Right ventricle myocardium superior (tissue), 1 donor: ENCODE measurements at places on chromosomes 6 and 20.

DNA sequence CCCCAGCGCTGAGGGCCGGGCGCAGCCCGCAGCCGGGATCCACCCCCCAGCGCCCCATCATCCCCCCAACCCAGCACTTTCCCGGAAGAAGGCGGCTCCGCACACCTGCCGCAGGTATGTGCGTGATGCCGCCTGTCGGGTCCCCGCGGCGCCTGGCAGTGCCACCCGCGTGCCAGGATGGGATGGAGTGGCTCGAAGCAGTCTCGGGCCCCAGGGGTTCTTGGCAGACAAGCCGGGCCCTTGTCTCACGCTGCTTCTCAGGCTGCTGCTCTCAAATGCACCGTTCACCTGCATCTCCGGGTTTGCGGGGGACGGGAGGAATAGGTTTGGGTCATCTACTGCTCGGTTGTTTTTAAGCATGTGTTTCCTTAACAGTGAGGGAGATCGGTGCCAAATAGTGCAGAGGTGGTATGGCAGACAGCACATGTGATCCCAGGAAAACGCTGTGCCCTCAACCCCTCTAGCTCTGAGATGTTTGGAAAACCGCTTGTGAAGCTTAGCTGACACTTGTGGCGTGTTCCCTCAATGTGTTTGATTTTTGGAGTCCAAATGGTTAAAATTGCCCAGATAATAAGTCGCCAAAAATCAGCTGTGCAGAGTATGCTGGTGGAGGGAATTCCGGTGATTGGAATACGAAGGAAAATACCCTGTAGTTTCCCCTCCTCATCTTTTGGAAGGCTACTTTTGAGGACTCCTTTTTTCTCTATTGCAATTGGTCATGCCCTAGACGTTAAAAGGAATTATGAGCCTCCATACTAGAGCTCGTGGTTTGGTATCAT, 926 bp downstream of the MYLIP start:
- peak; percentile 55 for DNase-seq

- no peak for DNase-seq
These were observed 441.1 kb upstream of the ARID1B start for GRCh38 chr6:156336089-156336488.

DNA sequence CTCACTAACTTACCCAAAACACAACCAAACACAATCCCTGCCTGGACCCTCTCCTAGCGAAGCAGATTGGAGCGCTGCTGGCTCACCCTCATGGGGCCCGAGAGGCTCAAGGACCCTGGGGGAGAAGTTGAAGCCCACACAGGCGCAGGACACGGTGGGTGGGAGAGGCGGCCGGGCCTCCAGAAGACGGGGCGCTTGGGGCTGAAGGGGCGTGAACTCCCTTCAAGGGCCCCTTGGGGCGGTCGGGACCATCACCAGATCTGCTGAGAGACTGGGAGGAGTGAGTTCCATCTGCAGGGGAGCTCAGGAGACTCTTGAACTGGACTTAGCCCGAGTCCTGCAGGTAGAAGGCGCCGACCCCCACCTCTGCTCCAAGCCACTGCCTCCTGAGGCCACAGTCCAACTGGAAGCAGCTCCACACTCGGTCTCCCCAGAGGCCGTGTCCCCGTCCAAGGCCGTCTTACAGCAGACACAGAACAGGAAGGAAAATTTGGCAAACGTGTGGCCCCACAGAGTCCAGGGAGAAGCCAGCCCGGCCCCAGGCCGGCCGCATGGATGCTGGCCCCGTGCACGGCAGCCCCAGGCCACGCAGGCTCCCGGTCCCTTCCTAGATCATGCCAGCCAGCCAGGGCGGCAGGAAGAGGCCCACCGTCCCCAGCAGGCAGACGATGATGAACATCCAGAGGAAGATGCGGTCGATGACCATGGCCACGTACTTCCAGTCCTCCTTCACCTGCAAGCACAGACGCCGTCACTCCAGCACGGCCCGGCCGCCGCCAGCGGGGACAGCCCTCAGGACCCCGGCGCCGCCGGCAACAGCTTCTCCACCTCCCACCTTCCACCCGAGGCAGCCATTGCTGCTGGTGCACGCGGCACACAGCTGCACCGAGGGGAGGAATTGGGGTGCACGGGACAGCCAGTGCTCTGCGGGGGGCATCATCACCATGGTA, 14.7 kb downstream of the CHRNA4 start:
- DNase-seq: peak; percentile 56

- DNase-seq: no peak
These were observed 4.7 kb upstream of the DLK2 start for GRCh38 chr6:43460032-43460431.

DNA sequence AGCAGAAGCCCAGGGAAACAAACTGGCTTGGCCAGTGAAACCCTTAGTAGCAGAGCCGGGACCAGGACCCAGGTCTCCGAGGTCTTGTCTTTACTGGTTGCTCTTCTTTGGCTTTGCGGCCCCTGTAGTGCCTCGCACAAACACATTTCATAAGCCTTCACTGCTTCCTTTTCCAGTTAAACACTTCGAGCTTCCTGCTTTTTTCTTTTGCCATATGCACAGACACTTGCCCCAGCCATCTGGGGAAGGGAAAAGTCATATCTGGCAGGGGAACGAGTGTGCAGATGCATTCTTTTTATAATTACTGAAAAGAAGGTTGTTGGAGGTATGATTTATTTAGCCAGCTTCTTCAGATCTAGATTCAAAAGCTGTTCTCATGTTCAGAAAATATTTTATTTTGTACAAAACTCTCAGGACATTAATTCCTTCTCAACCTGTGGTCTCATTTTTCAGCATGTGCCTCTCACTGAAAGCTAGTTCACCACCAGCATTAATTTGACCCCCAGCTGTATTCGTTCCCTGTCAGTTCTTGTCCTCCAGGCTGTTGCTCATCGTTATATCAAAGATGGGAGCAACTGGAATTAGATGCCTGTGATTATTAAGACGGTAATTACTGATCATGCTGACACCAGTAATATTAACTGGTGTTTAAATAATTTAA, 19.2 kb downstream of the KLHL32 start:
- DNase-seq: no peak

DNA sequence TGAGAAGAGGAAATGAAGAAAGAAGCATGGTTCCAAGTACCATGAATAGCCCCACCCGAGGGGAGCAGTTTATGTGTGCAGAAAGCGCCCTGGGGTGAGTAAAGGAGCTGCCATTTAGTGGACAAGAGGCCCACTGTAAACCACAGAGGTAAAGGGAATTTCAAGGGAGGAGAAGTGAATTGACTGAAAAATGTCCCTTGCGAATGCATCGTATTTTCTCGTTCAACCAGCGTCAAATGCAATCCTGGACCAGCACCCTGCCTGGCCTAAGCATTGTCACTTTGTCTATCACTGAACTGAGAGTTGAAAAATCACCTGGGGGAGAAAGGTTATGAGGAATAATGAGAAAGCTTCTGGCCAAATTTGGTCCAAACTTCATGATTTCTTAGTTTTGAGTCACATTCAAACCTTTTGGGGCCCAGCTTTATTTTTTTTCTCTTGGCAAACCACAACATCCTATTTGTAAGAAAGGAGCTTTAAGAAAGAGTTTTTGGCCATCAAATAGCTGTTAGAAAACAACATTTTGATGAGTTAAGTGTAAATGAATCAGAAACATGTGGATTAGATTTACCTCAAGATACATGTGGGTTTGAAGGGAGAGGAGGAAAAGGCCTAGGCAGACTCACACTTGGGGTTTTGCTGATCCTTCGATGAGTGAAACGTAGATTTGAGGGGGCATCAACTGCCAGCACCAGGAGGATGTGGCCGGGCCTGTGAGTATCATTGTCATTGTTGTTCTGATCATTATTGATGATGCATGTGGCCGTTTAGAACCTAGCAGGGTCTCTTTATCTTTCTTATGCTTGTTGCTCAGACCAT, 214.0 kb downstream of the CLIC5 start:
- no peak for DNase-seq

GRCh38 chr20:34704177-34705007, at the start of gene TP53INP2:
Gene TP53INP2, plus strand, starts transcription at chr20:34704344. Its CDS starts 4,396 bp downstream, at chr20:34708740.
- DNase-seq: peak; percentile 97

DNA sequence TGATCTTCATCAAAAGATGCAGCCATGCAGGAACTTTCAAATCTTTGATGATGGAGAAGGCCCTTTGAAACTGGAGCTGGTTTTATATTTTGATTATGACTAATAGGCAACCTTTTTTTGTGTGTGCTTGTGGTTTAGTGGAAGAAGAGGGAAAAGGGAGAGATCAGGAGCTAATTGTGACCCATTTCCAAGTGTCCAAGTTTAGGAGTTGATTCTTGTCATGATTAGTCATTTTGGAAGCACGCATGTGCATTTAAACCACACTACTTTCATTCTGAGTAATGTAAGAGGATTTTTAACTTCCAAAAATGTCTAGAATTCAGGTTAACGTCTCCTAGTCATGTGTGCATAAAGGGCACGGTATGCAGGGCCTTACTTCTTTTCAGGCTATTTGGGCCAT, 3.5 kb downstream of the FOXO3 start:
- no peak for DNase-seq
